ENCODE measurements at places on chromosomes 4 and X.

GRCh38 chrX:120794525-120794975 is 81.1 kb downstream of the CT47B1 start:
- DNase-seq = no peak

DNA sequence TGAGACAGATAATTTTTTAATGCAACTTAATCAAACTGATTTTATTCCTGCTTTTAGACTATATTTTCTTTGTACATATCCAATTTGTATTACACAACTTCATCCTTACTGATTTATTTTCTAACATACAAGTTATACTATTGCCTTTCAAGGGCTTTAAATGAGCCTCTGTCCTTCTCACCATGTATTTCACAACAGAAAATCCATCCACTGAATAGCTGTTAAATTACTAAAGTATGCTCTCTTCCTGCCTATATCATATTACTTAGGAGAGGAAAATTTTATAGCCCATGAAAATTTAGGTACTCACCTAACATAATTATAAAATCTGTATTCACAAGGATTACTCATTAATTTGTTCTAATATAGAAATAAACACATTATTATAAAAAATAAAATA is 528.6 kb downstream of the ANKRD50 start:
- DNase-seq = no peak

DNA sequence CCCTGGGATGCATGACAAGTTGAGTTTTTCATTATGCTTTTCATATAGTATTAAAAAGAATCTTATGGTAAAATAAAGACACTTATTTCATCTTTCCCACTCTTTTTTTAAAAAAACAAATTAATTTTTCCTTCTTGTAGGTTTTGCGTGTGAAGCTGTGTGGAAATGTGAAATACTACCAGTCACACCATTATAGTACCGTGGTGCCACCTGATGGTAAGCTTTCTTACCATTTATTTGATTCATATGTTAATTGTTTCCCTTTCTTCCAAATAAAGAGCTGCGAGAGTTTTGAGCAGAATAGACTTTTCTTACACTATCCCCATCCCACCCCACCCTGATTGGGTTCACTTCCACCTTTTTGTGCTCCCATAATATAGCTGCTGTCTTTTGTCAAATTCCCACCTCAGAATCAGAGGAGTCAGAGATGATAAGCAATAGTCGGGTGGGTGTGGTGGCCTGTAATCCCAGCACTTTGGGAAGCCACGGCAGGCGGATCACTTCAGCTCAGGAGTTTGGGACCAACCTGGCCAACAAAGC is 44.3 kb downstream of the CASP6 start:
- DNase-seq = no peak

DNA sequence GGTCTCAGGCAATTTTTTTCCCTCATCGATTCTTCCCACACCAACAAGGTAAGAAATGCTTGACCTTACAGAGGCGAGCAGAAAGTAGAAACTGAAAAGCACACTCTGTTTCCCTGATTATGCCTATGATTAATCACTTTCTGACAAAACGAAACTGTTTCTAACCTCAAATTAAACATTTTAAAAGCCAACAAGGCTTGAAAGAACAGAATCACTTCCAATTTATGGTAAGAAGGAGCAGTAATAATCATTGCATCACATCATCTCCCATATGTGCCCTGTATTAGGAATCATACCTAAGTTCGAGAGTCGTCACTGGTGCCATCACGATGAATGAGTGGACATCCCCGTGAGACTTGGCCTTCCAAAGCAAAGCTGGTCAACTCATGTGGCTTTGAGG is 12.5 kb upstream of the CXCL13 start:
- no peak for DNase-seq

DNA sequence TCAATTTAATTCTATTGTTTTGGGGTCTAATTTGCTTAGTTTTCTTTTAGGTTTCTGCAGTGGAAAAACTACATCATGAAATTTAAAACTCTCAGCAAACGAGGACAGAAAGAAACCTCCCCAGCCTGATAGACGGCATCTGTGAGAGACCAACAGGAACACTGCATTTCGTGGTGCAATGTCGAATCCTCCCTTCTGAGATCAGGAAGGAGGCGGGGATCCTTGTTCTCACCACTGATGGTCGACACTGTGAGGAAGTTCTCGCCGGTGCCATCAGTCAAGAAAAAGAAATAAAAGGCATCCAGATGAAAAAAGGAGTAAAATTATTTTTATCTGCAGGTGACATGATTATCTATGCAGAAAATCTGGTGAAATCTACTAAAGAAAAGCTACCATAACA is 16.5 kb downstream of the GAK start:
- no peak for DNase-seq
